ENCODE measurements at places on chromosomes 4 and X.

DNA sequence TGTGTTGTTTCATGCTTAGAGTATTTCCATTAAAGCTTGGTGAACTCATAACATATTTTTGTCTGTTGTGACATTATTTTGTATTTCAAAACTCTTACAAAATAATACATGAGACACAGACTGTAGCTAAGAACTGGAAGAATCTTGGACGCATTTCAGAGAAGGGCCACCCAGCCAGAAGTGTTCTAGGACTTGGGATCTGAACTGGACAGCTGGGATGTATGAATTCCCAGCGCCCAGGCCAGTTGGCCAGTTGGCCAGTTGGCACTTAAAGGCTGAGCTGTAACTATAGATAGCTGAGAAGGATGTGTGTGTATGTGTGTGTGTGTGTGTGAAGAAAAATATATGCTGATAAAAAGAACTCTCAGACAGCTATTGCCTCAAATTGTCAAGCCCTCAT is 193.4 kb upstream of the GPR101 start:
- DNase-seq, result no peak

DNA sequence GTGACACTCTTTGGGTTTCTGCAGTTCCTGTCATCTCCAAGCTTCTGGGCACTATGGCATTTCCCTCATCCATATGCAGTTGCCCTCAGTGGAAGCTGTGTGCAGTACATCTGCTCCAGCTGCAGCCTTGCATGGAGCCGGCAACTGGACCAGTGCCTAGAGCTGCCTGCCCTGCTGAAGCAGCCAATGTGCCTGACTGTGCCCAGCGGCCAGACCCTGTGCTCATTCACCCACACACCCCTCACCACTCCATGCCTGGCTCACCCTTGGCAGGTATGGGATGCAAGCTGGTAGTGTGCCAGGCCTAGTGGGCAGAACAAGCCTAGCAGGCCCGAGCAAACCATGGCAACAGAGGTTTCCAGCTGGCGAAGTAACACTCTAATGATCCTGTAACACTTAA is 370.8 kb downstream of the FSTL5 start:
- DNase-seq, result no peak

DNA sequence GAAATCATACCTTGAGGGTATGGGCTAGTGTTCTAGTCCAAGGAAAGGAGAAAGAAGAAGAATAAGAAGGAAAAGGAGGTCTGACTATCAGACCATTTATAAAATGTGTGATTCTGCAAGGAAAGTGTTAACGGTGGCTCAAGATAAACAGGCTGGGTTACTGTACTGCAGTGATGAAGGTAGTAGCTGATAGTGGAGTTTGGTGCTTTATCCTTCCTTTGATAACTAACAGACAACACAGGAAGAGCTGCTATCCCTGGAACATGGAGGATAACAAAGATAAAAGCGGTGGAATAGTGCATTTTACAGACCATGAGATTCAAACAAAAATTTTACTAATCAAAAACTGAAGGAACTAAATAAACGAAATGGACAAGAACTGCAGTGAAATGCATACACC is 2.6 kb downstream of the UNC5C start:
- no peak for DNase-seq

GRCh38 chrX:30241724-30242415 is at the start of gene MAGEB4:
Gene MAGEB4, plus strand, starts transcription at chrX:30242000. Its CDS starts 136 bp downstream, at chrX:30242136.
- no peak for DNase-seq

DNA sequence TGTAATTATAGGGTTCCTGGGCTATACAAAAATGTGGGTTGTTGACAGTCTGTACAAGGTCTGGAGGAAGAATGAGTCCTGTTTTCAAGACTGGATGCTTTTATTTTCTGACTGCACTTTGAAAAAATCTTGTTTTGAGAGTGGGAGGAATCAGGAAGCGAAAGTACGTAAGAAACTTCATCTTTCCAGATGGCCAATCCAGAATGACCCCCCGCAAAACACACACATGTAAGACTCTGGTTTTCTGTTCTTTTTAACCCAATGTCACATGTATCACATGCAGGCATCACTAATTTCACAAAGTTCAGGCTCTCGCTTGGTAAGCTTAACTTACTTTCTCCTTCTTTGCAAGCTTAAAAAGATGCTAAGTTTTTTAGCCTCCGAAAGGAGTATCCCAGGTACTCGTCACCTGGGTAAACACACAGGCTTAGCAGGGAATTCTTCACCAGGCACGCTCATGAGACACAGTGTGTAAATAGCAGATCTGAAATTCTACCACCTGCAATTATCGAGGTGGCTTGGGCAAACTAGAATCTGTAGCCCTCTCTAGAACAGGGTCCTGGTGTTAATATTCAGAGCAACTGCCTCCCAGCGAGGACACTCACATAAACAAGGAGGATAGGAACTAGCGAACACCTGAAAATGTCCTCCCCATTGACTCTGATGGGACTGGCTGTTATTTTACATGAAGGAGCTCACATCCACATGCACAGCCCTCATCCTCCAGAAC is 90.7 kb downstream of the NSUN7 start:
- no peak for DNase-seq

GRCh38 chr4:1731180-1731579 is 9.9 kb downstream of the TACC3 start:
- DNase-seq, result no peak

- DNase-seq, result no peak
These were observed 14.8 kb upstream of the SPON2 start for GRCh38 chr4:1187182-1187581.

DNA sequence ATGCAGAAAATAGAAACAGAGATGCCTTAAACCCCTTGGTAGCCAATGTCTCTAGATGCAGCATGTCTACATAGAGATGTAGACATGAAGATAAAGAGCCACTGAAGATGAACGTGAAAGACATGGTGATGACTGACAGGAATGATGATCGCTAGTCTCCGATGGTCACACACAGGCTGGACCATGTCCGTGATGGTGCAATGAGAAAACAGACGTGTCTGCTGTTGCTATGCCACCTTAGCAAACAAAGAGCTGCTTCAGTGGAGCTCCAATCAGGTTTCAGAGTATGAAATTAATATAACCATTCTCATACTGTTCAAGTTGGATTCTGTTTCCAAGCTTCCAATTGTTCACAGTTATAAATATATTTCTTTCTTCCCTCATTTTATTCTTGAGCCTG is 256.5 kb downstream of the CAMK2D start:
- no peak for DNase-seq

DNA sequence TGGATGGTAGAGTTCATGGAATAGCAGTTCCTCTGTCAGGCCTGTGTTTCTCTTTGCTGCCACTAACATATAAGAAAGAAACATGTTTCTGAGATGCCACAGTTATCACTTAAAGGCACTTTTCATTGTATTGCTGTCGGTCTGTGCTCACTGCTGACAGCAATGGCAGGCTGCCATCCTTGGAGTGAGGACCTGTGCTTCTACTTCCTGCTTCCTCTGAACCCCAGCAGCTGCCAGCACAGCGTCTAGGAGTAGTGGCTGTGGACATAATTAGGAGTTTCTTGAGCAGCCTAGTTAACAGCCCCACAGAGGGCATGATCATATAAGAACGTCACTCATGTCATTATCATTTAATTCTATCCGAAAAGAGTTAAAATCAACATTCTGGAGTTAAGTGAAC is 30.5 kb downstream of the F11 start:
- DNase-seq, result no peak

DNA sequence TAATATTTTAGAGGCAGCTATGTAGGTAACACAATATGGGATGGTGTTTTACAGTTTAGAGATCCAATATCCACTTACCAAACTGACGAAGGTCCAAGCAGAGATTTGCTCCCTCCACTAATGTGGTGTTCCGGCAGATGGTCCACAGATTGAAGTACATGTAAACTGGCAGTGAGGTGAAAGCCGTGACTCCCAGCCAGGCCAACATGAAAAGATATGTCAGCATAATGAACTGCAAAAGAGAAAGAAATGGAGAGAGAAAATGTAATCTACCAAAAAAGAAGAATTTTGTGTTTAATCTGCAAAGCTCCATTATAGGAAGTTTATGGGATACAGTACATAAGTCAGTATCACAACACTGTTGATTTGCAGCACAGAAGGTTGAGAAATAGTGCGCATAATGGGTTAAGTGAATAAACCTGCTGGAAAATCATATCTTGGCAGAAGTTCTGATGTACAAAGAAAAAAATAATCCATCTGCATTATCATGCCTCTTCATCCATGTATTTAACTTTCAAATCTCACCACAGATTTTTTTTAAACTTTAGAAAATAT is 160.2 kb downstream of the GPM6A start:
- DNase-seq, result no peak

DNA sequence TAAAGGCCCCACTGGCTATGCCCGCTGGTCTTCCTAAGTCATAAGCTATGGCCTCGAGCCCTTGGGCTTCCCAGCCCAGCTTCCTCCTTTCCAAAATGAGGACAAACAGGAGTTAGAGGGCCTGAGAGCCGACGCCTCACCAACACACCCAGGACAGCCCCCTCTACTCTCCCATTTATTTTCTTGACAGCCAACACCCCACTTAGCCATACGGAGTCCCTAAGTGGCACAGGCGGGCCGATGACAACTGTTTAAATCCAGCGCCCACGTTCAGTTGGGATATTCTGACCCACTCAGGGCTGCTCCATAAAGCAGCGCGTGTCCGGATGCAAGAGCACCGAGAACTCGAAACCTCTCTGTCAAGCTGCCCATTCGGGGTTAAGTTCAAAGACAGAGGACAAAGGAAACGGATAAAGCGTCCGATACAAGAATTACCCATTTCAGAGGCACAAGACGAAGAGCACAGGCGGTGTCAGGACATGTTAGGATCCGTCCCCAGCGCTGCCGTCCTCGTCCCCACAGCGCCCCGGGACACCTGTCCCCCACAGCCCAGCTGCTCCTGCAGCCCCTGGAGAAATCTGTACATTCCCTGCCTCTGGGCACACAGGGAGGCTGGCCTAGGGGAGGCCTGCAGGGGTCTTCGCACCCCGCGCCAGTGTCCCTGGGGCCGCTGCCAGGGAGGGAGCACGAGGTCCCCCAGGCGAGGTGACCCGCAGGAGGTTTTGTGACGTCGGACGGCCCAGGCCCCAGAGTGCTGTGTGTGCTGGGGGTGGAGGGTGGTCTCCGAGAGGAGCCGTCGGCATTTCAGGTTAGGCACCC is 1.2 kb downstream of the PRKX start:
- DNase-seq, result peak; percentile 16

DNA sequence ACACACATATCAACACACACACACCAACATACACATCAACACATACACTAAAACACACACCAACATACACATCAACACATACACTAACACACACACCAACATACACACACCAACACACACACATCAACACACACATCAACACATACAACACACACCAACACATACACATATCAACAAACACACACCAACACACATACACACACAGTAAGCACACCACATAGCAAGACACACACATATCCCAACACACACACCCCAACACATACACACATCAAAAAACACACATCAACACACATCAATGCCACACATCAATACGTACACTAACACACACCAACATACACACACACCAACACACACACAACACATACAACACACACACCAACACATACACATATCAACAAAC is 40.9 kb upstream of the MAN2B2 start:
- DNase-seq, result no peak

DNA sequence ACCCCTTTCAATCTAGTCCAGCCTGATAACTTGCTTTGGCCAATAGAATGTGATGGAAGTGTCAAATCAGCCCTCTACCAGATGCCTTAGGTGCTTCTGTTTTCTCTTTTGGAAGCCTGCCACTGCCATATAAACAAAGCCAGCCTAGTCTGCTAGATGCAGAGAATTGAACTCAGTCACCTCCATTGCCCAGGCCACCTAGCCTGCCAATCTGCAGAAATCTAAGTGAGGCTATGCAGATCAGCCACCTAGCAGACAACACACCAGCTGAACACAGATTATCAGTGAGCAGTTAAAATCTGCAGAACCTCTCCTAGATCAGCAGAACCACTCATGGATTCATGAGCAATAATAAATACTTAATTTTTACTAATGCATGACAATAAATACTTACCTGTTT is 1108.2 kb downstream of the PCDH18 start:
- DNase-seq, result no peak

DNA sequence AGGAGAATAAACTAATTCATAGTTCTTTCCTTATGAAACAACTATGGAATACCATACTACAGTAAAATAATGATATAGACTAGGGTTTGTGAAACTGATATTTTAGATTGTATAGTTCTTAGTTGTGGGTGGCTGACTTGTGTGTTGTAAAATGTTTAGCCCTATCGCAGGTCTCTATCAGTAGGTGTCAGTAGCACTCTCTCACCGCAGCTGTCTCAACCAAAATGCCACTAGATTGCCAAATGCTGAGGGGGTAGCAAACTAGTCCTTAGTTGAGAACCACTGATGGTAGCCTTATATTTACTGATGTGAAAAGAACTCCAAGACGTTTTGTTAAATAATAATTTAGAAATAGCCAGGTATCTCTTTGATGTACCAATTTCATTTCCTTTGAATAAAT is 48.1 kb downstream of the RHOXF2B start:
- no peak for DNase-seq

DNA sequence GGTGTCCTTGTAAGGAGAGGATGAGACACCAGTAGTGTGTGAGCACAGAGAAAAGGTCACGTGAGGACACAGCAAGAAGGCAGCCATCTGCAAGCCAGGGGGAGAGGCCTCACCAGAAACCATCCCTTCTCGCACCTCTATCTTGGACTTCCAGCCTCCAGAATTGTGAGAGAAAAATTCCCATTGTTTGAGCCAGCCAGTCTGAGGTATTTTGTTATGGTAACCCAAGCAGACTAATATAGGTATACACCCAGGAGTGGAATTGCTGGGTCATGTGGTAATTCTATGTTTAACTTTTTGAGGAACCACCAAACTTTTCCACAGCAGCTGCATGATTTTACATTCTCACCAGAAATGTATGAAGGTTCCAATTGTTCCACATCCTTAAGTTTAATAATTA is 25.6 kb downstream of the ZDHHC9 start:
- DNase-seq, result no peak

DNA sequence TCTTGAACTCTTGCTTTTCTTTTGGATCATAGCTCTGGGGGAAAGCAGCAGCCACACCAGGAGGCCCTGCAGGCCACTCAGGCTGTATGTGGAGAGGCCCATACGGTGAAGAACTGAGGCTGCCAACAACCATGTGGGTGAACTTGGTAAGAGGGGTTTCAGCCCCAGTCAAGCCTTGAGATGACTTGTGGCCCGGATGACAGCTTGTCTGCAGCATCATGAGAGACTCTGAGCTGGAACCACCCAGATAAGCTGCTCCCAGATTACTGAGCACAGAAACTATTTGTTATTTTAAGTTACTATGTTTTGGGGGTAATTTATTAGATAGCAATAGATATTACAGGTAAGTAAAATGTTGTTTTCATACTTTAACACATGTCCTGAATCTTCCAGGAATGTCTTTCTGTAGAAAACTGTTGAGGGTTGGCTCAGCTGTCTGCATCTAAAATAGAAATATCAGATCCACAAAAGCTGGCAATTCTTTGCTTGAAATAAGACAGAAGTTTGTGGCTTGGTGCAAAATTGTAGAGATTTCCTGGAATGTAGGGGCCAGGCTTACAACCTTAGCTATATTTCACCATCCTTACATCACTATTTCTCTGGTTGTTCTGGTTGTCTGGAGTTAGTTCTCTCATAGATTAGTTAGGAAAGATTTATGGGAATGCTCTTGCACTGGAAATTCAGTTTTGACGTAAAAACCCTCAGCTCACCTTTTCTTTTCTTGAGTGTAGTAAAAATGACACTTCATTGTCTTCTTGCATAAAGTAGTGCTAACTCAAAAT is 272.1 kb downstream of the RAPGEF2 start:
- no peak for DNase-seq

Measured in stimulated activated naive CD8-positive, alpha-beta T cell treated with anti-CD3 and anti-CD28 coated beads, Interleukin-15, Interleukin-2, amounts not matched to agents 100 U/mL and 50 U/mL, for 24 hours (primary cell).